ENCODE measurements at places on chromosomes 7 and 10.
A peak's percentile ranks its signal among the peaks of the same experiment; 100 is the strongest.

GRCh38 chr7:7236041-7236440 lies 53.7 kb downstream of the C1GALT1 start:
- DNase-seq = no peak

- peak; percentile 12 for DNase-seq
These were observed 95.0 kb downstream of the CNOT4 start for GRCh38 chr7:135414850-135415439.

GRCh38 chr10:44004913-44005787 lies 356.5 kb upstream of the ZNF32 start:
- DNase-seq = no peak

DNA sequence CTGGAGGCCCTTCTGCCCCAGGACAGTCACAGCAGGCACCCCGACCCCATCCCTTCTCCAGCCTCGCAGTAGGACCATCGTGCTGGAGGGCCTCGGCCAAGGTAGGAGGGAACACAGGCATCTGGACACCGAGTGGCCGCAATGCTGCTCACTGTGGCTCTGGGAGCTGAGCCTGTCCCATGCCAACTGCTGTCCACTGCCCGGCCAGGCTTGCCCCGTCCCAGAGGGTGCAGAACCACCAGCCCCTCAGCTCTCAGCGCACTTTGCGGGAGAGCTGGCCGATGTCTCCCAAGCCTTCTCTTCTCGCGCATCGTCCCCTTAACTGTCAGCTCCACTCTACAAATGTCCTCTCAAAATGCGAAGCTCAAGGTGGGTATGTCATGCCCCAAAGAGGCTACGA lies 197.2 kb downstream of the PTPRN2 start:
- no peak for DNase-seq

DNA sequence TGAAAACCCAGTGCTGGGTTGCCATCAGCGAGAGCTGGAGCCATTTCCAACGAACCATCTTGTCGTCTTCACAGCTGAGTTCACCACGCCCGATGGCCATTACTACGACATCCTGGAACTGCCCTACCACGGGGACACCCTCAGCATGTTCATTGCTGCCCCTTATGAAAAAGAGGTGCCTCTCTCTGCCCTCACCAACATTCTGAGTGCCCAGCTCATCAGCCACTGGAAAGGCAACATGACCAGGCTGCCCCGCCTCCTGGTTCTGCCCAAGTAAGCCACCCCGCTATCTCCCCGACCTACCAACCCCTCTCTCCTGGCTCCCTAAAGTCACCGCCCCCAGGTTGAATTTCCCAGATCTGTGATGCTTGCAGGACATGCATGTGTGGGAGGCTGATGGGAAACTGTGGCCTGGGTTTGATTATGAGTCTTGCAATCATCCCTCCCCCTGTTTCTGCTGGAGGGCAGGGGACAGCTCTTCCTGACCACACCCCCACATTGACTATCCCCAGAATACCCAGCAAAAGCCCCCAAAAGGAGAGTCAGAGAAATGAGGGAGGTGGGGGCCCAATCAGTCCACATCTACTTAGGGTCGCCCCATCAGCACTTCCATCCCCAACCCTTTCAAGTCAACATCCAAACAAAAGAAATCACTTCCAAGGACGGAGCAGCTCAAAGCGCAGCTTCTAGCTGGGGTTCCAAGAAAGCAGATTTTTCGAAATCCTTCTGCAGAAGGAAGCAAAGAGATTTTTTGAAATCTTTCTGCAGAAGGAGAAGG lies 6.9 kb downstream of the SERPINE1 start:
- DNase-seq = no peak

DNA sequence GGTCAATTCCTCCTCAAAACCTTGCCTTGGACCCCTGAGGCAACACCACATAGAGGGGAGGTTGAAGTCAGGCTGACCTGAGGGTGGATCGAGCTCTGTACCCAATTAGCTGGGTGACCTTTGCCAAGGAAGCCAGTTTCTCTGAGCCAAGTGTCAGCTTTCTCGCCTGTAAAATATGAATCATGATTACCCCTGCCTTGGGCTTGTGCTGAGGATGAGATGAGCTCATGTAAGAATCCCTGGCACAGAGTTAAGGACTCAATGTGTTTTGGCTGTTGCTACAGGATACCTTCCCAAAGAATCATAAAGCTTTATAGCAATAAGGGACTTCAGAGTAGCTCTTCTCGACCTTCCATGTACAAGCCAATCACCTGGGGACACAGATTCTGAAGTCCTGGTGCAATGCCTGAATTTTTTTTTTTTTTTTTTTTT lies 43.5 kb upstream of the CACUL1 start:
- no peak for DNase-seq

DNA sequence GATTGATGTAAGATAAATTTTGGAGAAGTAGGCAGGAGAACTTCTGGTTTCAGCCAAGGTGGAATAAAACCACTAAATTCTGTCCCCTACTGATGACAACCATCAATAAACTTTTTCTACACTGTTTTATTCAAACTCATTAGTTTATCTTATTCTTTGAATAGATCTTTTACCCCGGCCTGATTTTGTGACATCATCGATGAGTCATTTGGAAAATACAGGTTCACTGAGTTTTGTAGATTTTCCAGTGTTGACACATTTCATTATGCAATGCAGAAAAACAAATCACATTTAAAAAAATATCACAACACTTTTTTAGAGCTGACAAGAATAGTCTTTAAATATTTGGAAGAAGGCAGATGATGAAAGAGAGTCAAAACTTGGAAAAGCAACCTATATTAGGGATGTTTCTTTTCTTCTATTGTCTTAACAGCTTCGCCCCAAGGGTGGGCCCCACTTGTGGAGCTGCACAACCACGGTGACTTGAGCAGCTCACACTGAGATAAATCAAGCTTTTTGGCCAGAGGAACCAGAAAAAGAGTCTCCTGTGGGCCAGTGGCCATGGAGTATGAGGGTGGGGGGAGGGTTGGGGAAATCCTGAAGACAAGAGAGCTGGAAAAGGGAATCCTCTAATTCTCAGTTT lies 112.8 kb downstream of the PTEN start:
- no peak for DNase-seq

- no peak for DNase-seq
These were observed 69.0 kb upstream of the SAMD8 start for GRCh38 chr10:75042292-75042974.

GRCh38 chr7:35891004-35891830 lies 90.4 kb downstream of the SEPTIN7 start:
- DNase-seq = no peak

- no peak for DNase-seq
These were observed at the start of gene TFEC for GRCh38 chr7:116030651-116031276. Gene TFEC (minus strand): TSS chr7:116030763. CDS start chr7:115984441, 46,322 bp downstream.

DNA sequence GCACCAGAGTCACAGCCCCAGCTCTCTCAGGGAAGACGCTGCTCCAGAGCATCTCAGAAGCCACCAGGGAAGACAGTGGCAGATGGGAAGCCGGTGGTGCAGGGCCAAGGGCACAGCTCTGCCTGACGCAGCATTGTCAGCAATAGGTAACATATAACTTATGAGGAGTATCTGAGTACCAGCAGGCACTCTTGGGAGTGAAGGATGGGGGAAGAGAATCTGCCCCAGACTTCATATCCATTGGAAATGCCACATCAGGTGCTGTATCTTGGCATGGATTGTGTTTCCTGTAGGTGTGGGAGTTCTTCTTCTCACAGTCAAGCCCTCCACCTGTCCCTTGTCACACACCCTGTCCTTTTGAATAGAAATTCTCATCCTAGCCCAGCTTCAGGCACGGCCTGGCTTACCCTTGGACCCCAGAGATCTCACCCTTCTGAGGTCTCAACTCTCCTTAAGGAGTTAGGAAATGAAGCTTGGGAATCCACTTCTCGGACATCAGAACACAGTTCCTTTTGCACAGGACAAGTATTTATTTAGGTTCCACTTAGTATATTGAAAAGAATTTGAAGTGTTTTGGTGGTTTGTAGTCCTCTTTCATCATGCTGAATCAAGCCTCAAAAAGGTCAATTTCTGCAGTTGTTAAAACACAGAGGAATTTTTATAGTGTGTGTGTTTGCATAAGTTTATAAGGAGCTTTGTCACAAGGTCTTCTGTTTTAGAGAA lies 9.9 kb downstream of the EPDR1 start:
- no peak for DNase-seq

All from activated T-cell treated with anti-CD3 and anti-CD28 coated beads, Interleukin-2, amount 50 U/mL, for 4 hours (primary cell).